ENCODE measurements at places on chromosomes 2 and 18.

DNA sequence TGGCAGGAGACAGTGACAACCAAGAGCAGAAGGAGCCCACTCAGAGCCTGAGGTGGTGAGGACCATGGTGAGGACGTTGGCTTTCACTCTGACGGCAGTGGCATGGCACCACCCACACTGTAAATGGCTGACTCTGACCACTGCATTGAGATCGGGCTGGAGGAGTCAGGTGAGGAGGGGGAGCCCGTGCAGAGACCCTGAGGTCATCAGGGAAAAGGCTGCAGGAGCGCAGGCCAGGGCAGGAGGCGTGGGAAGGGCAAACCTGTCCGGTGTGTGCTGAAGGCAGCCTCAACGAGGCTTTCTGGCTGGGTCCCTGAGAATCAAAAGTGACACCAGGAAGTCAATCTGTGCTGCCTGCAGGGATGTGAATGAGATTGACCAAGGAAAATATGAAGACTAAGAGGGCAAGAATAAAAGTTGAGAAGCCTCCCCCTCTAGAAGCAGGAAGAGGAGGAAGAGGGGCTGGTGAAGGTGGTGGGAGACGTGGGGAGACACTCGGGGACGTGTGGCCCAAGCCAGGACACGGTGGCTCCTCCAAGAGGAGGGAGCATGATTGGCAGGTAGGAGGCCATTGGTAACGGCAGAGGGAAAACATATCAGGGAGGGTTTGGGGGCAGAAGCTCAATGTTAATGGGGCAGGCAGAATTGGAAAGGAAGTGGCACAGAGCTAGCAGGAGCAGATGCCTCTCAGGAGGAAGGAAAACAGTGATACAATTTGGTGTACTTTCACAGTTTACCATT, 2.0 kb upstream of the OR6B3 start:
- no peak for DNase-seq

GRCh38 chr2:72316774-72317173, 169.1 kb upstream of the CYP26B1 start:
- no peak for DNase-seq

DNA sequence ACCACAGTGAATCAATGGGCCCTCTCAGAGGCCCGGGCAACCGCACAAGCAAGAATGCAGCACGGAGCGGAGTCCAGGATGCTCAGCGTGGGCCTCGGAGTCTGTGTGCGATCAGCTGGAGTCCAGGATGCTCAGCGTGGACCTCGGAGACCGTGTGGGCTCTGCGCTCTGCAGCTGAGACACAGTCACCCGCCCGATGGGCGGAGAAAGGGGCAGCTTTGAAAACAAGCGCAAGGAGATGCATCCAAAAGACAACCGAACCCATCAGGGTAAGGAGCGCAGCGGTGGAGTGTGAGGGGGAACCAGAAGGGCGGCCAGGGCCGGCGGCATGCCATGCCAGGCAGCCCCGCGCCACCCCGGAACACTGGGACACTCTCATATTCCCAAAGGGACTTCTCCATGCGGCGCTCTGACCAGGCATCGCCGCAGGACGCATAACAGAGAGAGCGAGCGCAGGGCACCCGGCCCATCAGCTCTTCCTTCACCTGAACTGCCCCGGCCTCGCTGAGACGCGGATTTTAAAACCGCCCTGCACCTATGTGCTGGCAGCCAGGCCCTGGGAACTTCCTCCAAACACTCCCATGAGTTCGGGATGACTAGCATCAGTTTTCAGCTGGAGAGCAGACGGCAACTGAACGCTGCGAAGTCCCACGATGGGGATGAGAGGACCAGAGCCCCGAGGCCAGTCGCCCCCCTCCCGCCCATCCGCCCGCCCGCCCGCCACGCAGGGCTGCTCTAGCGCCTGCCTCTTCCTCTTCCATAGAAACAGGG, 44.7 kb downstream of the MC5R start:
- no peak for DNase-seq

- DNase-seq, result no peak
Measured at GRCh38 chr2:174699993-174700766, 64.1 kb downstream of the CHRNA1 start.

- DNase-seq, result no peak
Measured at GRCh38 chr2:231479455-231479854, 15.2 kb upstream of the NCL start.

GRCh38 chr18:24271381-24272228, 126.0 kb downstream of the OSBPL1A start:
- no peak for DNase-seq

DNA sequence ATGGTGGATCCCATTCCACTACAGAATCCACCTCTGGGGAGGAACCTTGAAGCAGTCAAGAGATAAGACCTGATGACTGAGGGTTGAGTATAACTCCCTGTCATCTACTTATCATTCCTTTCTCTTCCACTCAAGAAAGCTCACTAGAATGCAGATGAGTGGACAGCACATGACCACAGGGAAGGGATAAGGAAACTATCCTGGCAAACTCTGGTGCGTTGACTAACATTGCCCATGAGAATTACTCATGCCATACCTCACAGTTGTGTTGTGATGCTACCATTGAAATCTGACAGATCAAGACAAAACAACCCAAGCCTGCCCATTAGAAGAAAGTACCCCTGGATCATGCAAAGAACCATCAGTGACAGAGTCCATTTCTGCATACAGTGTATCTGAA, 26.5 kb downstream of the SLC16A14 start:
- DNase-seq, result no peak
